ENCODE measurements at places on chromosomes 6 and 20.

GRCh38 chr20:64031822-64032314 lies 4.1 kb upstream of the C20orf204 start:
- DNase-seq, result no peak

DNA sequence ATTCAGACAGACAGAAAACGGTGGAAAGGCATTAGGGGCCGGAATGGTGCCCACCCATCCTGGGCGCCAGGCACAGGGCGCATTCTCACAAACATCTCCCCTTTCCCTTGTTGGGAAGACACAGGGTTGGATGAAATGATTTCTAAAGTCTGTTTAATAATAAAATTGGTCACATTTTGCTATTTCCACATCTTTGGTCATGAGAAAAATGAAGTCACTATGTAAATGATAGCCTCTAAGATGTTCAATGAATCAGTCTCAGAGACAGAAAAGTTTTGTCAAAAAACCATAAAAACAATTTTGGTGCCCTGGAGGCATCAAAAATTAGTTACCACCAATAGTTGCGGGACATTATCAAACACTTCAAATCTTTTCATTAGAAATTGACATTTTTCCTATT lies 40.7 kb downstream of the PRR18 start:
- DNase-seq, result no peak

- DNase-seq, result no peak
These were observed 19.5 kb upstream of the PAX1 start for GRCh38 chr20:21685981-21686380.

- no peak for DNase-seq
These were observed 1276.8 kb upstream of the ADGRB3 start for GRCh38 chr6:67358241-67358640.

DNA sequence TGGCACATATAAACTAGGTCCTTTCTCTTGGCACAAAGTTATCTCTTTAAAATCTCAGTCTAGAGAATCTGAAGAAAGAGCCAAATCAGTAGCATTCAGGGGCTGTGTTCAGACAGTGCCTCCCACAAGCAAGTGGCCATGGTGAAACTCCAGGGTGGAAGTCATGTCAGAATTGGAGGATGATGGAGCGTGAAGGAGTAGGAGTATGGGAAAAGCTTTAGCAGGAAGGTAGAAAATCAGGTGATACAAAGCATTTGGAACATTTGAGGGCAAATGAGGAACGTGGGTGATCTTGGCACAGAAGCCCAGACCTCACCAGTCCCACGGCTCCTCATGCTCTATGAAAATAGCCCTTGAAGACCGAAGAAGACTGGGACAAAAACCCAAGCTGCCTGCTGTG lies 2.8 kb upstream of the HLA-DQB1 start:
- DNase-seq, result no peak

- DNase-seq, result no peak
These were observed 123.4 kb upstream of the RAB32 start for GRCh38 chr6:146420255-146420654.

DNA sequence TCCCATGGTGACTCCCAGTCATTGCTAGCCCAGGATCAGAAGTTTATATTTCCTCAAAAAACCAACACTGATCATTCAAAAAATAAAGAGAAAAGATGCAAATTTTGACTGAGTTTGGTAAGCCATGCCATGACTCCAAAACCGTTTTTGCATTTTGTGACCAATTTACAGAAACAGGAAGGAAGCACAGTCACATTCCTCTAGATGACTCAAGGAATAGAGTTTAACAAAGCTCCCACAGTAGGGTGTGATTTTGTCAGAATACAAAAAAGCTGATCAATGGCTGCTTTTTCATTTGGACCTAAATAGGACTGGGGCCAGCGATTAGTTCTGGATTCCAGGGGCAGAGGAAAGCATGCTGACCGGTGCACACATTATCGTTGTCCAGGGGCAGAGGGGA lies 179.4 kb upstream of the AFDN start:
- no peak for DNase-seq

- DNase-seq, result no peak
These were observed 31.9 kb upstream of the SIRPA start for GRCh38 chr20:1863296-1863695.

- no peak for DNase-seq
These were observed 98.6 kb downstream of the KCNQ5 start for GRCh38 chr6:72720464-72720863.

DNA sequence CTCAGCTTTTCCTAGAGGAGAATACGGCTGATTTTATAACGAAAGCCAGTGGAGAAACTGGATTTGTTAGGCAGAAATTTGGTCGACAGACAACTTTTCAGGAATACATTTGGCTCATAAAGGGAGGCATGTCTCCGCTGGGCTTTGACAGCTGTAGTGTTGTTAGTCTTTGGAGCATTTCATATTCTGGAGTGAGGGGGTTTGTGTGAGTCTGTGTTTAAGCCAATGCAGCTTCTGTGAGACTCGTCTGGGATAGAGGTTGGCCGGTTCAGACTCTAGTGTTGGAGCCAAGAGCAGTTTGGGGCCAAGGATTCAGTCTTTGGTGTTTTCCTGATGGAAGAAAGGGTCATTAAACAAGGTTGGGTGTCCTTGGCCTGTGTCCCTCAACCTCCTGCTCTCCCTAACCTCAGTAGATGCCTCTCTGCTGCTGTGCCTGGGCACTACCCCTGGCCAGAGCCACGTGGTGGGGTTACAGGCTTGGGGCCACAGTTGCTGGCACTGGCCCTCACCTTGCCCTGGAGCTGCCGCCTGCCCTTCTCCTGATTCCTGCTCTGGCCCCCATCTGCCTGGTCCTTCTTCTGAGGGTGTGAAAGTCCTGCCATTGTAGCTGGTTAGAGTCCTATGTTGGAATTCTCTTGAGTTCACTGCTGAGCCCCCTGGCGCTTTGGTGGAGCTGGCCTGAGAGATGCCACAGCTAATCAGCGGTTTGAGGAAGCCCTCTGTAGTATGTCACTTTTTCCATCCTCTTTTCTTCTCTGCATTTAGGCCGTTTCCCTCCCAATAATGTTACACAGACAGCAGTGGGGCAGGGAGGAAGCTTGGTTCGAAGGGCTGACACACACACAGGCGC lies 6.9 kb downstream of the PTK7 start:
- DNase-seq, result no peak

All from stimulated activated naive CD8-positive, alpha-beta T cell treated with anti-CD3 and anti-CD28 coated beads, Interleukin-15, Interleukin-2, amounts not matched to agents 100 U/mL and 50 U/mL, for 24 hours (primary cell).